ENCODE measurements at places on chromosomes 11 and 22. TPM values are rescaled to one million over a fixed set of nuclear protein-coding genes. Genes with fewer than 3 reads are reported as not detected.
A peak's percentile ranks its signal among the peaks of the same experiment; 100 is the strongest.

GRCh38 chr11:129825380-129825779 lies 9.7 kb downstream of the TMEM45B start:
- no peak for DNase-seq

GRCh38 chr11:64726211-64726641 lies 3.2 kb upstream of the NRXN2 start:
- DNase-seq = no peak

DNA sequence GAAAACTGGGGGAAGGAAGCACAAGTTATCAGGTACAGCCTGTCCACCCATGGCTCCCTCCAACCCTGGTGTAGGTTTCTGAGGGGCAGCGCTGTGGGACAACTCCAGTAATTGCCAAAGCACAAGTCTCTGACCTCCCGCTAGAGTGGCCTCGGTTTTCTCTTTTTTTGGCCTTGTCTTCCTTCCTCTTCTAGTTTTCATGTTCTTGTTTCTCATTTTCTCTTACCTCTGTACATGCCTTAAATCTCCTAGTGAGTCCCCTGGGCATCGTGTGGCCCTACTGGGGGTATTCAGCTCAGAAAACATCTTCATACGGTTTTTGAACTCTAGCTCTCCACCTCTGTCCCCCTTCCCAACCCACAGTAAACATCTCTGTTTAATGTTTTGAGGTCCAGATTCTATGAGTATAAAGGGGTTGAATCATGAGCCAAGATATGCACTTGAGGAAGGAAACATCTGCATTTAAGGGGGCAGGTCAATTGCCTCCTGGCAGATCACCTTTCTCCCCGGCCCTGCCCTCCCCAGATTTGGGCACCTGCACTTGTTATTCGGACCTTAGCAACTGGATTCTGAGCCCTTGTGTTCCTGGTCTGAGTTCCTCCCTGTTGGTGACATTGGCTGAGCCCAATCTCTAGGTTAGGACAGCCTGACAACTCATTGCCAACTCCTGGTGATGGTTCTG lies 8.4 kb upstream of the LMO2 start:
- no peak for DNase-seq

GRCh38 chr11:132519241-132519815 lies 1013.0 kb downstream of the OPCML start:
- no peak for DNase-seq

DNA sequence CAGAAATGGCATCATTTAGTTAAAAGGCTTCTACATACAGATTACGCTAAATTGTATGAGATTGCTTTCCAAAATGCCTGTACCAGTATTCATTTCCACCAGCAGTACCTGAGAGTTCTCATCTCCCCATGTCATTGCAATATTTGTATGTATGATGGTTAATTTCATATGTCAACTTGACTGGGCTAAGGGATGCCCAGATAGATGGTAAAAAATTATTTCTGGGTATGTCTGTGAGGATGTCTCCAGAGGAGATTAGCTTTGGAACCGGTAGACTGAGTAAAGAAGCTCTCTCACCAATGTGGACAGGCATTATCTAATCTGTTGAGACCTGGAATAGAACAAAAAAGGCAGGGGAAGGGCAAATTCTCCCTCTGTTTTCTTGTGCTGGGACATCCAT lies 6.9 kb downstream of the ADM start:
- DNase-seq = no peak

DNA sequence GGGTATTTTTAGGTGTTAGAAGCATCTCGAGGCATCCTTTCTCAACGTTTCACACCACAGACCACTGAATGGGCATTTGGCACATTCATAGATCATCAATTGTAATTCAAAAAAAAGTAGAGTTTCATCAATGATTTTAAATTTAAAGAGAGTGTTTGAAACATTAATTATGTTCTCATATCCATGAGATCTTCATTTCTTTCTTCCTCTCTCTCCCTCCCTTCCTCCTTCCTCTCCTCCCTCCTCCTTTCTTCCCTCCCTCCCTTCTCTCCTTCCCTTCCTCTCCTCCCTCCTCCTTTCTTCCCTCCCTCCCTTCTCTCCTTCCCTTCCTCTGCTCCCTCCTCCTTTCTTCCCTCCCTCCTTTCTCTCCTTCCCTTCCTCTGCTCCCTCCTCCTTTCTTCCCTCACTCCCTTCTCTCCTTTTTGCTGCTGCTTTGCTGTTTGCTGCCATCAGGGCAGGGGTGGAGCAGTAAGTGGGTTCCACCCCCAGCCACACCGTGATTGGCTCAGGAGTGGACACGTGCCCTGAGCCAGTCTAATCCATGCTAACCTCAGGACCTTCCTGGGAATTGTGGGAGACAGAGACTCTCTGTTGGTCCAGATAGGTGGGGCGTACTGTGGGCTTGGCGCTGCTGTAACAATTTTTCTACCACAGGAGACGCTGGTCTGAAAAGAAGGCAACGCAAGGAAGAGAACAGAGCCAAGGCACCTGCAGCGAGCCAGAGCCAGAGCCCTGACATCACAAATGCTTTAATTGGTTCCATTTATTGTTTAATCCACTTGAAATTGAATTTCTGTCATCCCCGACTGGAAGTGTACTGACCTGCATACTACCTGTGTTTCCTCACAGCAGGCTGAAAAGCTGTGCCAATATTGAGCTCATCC lies 33.7 kb upstream of the APOBEC3A start:
- peak; percentile 78 for DNase-seq

DNA sequence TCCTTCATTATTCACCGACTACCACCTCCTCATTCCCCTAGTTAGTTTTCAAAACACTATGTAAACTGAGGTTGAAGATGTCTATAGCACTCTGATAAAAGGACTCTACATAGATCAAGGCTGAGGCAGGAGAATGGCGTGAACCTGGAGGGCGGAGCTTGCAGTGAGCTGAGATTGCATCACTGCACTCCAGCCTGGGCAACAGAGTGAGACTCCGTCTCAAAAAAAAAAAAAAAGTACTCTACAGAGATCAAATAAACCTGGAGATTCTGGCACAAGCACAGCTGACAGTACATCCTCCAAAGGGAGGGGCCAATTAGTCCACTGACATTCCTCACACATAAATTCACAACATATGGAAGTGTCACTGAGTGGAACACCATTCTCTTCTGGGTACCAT lies 31.0 kb downstream of the TSG101 start:
- DNase-seq = no peak

- DNase-seq = no peak
Observed at GRCh38 chr11:75782540-75783263, 14.1 kb downstream of the DGAT2 start.

DNA sequence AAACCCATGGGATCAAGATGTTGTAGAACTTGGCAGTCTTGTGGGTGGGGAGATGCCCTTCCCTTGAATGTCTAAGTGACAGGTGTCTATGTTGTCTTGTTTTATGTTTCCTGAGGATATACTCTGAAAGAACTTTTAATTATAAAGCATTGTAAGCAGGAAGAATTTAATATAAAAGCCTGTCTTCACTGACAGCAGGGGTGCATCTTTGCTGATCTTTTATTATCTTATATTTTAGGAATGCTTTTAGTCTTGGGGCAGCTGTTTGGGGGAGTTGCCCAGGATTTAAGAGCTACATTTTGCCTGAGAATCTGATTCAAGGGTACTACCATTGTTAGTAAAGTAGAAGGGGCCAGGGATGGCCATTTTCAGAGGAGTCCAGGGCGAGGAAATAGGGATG lies 43.4 kb downstream of the IRAG1 start:
- DNase-seq = no peak

- no peak for DNase-seq
Observed at GRCh38 chr11:3050386-3051195, 6.6 kb downstream of the CARS1 start.

GRCh38 chr11:64846998-64847666 lies 2.7 kb upstream of the CDC42BPG start:
- DNase-seq = peak; percentile 92

SHANK2 gene
- total RNA-seq = 27.4 TPM

C11orf52 gene
- 9.6 TPM for total RNA-seq

B4GALNT4 gene
- total RNA-seq = 2.2 TPM

SDHAF2 gene
- 15.2 TPM for total RNA-seq

HTR3A gene
- total RNA-seq = 2.4 TPM

C11orf42 gene
- not detected for total RNA-seq

PGM2L1 gene
- total RNA-seq = 9.5 TPM
